NCI-H2227 treated with DMSO at 0.1 percent for 48 hours (cell line): ENCODE measurements at places on chromosomes 12 and 14.
A peak's percentile ranks its signal among the peaks of the same experiment; 100 is the strongest.

- no peak for DNase-seq
These were observed 43.9 kb downstream of the DICER1 start for GRCh38 chr14:95113476-95113875.

GRCh38 chr12:7642876-7643309 is 22.8 kb downstream of the APOBEC1 start:
- no peak for DNase-seq

GRCh38 chr12:94625531-94625930 is 24.8 kb downstream of the TMCC3 start:
- no peak for DNase-seq

DNA sequence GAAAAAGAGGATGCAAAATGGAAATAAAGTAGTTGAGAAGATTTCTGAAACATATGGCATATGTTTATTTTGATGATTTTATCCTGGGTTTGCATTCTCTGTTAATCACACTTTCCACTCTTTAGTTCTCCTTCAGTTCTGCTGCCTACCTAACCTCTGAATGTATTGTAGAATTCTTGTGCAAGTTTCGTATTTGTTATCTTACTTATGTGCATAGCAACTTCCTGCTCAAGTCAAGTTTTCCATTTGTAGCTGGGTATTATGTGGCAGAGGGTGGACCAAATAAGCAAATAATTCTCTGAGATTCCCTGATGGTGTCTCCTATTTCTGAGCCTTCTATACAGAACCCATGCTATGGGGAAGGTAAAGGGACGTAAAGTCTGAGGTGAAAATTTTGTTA is 381.6 kb downstream of the FOXG1 start:
- DNase-seq = no peak

DNA sequence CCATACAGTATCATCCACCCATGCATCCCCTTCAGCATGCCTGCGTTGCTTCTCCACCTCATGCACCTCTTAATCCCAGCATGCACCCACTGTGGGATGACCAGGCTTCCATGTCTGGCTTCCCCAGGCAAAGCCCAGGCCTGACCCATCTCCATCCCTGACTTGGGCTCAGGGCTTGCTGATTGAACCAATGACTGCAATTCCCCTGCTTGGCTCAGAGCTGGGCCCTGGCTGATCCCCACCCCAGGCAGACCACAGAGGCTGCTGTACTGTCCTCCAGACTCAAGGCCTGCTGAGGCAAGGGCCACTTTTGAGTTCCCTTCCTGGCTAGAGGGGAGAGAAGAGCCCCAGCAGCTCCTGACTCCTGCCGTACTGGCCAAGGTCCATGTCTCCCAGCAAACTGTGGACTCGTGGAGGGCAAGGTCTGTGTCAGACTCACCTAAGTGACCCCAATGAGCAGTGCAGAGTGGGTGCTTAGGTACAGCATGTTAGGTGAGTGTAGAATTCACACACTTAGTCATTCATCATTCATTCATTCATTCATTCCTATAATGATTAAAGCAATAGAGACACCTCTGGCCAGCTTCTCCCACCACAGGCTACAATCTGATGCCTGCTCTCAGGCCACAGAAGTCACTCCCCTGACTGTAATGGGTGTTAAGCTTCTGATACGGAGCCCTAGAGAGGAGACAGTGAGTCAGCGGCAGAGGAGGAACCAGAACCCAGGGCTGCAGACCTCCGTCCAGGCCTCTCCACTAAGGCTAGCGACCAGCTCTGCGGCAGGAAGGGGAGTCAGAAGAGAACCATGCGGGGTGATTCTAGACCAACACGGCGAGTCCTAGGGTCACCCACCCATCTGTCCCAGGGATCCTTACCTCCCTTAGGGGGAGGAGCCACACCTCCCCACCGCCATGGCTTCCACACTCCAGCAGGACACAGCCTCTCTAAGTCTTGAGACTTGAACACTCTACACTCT is 2.9 kb downstream of the BEGAIN start:
- DNase-seq = no peak

GRCh38 chr12:62438098-62438692 is 28.4 kb upstream of the MON2 start:
- DNase-seq = no peak

- no peak for DNase-seq
These were observed 77.6 kb downstream of the SINHCAF start for GRCh38 chr12:31248337-31248736.

DNA sequence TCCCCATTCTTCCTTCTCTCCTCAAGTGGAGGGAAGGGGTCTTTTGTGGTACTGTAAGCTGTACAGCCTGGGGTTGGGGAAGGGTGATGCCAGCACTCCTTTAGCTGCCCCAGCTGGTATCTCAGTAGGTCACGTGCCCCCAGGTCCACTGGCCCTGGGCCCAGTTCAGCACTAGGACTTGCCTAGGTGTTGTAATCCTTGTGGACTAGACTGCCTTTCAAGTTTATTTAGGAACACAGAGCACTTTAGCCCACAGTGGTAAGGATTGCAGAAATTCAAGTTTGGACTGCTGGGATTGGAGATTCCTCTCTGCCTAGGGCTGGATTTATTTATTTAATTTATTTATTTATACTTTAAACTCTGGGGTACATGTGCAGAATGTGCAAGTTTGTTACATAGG is 569.6 kb downstream of the AACS start:
- DNase-seq = no peak

- DNase-seq = no peak
These were observed 10.4 kb upstream of the TMEM263 start for GRCh38 chr12:106945261-106945851.

DNA sequence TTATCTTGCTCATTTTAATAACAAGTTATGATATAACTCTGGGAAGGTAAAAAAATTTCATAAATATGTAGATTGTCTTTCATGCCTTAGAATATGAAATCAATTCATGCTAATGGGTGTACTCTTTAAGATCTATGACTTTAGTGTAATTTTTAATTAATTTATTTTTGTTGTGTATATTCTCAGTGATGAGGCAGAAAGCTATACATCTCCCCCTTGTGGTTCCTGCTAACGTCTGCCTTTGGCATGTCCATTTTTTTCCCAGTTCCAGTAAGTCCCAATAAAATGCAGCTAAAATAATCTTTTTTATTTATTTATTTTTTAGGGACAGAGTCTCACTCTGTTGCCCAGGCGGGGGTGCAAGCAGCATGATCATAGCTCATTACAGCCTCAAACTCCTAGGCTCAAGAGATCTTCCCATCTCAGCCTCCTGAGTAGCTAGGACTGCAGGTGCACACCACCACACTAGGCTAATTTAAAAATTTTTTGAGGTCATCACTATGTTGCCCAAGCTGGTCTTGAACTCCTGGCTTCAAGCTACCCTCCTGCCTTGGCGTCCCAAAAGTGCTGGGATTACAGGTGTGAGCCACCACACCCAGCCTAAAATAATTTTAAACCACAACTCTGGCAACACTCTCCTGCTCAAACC is 3.3 kb upstream of the CHURC1 start:
- no peak for DNase-seq

DNA sequence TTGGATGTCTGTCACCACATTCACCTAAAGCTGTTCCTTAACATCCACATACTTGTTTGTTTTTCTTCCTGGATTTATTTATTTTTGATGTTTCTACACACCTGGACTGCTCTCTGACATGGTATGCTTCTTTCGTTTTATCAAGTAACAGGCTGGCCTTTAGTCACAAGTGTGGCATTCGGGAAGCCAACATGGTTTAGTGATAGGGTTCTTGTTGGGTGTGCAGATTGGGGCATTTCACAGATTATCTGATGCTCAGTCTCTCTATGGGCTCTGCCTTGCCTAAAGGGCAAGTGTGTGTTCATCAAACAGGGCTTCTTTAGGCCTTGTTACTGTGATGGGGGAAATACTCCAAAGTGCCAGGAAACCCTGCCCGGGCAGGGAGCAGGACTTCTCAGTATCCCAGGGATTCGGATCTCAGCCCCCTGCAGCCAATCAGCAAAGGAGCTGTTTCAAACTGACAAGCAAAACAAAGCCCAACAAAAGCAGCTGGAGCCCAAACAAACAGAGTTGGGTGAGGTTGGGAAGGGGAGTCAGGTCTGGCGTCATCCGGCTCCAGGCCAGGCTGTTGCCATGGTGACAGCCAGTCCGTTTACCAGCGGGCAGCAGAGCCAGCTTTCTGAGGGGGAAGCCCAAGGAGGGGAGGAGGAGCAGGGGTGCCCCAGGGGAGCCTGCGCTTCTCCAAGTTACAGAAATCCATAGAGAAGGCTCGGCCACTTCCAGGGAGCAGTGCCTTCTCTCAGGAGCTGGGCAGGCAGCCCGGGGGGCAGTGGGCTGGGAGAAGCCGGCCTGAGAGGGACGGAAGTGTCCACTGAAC is 31.9 kb downstream of the FOS start:
- peak; percentile 59 for DNase-seq

- no peak for DNase-seq
These were observed 67.6 kb upstream of the CFL2 start for GRCh38 chr14:34782031-34782430.

GRCh38 chr12:122067966-122068365 is 10.6 kb upstream of the MLXIP start:
- no peak for DNase-seq

DNA sequence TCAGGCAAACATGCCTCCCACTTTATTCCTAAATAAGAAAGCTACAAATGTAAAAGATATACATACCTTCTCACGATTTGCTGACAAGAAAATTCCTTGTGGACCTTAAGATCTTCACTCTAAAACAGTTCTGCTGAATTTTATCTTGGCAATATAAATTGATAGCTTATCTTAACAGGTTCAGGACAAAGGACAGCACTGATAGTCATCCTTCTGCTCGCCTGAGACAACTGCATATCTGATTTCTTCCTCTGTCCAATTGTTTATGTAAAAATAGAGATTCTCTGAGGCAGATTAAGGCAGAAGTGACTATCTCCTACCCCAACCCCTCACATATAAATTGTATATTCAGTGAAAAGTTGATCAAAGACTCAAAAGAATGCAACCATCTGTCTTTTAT is 44.9 kb downstream of the CAPZA3 start:
- no peak for DNase-seq

GRCh38 chr12:121087467-121088194 is 45.0 kb upstream of the P2RX7 start:
- no peak for DNase-seq

DNA sequence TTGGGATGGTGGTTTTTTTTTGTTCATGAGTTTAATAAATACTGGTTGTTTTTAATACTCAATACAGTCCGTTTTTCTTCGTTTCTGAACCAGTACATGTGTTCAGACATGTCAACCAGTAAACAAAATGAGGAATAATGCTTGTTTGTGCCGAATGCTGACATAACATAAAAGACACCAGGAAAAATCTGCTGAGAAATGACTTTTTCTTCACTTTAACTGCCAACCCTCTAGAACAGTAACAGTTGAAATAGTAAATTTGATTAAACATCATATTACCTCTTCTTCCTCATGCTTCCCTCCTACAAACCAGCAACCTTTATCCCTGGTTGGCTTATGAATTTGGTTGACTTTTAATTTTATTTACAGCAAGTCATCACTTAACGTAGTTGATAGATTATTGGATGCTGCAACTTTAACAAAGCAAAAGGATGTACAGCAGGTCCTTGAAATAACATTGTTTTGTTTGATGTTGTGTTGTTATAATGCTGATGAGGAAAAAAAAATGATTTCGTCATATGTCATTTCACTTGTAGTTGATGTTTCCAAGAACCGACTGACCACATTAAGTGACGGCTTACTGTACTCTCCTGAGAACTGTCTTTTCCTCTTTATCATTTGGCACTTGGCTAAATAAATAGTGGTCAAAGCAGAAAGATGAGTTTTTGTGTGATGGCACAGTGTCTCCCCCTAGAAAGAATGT is 340.5 kb downstream of the TMTC2 start:
- DNase-seq = no peak

- no peak for DNase-seq
These were observed 48.4 kb downstream of the GCH1 start for GRCh38 chr14:54854181-54854580.

DNA sequence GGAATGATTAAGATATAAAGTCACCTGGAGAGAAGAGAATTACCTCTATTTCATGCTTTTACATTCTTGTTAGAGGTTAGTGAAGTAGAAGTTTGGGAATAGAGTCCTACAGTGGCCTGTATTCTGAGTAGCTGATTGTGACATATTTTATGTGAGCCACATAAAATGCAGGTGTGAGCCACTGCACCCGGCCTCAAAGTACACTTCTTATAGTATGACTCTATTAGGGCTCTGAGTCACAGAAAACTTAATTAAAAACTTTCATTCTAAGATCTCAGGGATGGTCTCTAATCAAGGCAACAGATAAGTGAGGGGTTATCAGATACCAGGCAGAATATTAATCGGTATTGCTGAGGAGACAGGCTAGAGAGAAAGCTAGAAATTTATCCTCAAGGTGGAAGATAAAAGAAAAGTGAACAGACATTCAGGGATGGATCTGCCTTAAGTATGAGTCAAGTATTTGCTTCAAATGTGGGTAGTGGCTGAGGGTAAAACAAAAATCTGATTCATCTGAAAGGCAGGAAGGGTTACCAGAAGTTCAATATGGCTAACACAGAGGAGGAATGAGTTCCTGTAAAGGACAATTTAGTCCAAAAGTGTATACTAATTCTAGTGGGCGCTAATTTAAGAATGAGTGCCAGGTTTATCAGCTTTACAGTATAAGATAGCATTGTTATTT is 5.5 kb upstream of the G2E3 start:
- no peak for DNase-seq

DNA sequence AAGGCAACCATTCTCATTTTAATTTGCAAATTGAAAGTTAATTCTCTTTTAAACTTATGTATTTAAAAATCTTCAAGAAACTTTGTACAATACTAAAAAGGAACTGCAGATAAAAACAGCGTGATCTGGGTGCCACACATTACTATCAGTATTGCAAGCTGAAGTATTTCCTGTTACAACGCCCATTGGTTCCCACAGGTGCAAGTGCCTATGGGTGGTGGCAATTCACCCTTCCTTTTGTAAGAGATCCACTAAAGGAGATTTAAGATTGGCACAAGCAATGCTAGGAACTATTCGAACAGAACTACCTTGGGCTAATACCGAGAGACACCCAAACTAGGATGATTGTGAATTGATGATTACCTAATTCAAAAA is 13.2 kb downstream of the TAOK3 start:
- DNase-seq = no peak

DNA sequence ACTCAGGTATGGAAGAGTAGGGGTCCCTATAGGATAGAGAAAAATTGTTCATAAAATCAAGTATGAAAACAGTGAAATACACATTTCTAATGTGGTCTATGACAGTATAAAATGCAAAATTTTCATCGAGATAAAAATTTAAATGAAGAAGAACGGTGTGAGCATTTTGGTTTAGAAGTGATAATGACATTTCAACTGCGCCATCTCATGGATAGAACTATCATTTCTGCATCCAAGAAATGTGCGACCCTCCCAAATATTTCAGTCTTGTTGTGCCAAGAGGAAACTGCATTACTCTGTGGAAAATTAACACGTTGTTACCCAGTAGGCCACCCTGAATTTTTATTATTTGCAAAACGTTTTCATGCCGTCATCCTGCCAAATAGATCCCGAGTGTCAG is 108.8 kb downstream of the CRACR2A start:
- no peak for DNase-seq

DNA sequence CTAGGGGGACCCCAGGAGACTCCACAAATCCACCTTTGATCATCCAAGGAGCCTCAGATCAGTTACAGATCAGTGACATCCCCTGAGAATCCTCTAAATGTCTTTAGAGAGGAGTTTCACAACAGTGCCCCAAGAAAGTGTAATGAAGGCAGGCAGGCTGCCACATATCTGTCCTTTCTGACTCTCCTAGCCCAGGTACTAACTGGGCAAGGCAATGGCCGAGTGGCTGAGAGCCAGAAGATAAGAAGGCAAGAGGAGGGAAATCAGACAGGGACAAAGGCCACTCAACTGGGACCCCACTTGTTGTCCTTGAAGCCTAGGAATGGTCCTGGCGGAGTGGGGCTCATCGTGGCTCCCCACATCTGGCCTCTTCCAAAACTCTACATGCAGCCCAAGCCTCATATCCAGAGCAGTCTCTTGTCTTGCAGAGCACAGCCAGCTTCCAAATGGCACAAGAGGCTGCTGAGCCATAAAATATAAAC is 11.6 kb downstream of the ACTN1 start:
- no peak for DNase-seq
